Suppressor macrophage treated with lipopolysaccharide for 4 hours (primary cell): ENCODE measurements at places on chromosomes 5 and 9.

- no peak for DNase-seq
Observed at GRCh38 chr5:90844931-90845330, 286.3 kb downstream of the ADGRV1 start.

GRCh38 chr5:76547242-76547890 lies 75.8 kb downstream of the F2RL2 start:
- peak; percentile 96 for DNase-seq

DNA sequence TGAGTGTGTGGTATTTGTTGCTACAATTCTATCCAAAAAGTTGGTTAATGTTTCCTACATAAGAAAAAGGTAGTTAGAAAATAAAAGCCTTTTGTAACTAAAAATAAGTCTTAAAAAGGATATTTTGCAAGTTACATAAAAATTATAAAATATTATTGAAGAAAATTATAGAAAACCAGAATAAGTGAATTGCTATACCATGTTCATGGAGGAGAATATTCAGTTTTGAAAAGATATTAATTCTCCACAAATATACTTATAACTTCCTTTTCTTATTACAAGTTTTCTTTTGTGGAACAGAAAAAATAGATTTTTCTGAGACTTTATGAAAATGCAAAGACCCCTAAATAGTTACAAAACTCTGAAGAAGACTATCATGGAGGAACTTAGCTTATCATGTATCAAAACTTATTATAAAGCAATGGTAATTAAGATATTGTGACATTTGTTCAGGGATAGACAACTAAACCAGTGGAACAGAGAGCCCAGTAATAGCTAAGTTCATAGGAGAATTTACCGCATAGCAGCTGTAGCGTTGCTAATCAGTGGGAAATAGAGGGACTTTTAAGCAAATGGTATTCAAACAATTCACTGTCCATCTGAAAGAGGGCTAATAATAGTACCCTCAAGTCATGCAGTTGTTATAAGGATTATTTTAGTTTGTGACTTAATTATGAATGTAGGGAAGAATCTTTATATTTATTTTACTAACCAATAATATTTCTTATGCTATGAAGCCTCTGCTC lies 515.2 kb upstream of the ZNF608 start:
- DNase-seq = no peak

- no peak for DNase-seq
Observed at GRCh38 chr9:91516081-91516480, 92.4 kb upstream of the NFIL3 start.

DNA sequence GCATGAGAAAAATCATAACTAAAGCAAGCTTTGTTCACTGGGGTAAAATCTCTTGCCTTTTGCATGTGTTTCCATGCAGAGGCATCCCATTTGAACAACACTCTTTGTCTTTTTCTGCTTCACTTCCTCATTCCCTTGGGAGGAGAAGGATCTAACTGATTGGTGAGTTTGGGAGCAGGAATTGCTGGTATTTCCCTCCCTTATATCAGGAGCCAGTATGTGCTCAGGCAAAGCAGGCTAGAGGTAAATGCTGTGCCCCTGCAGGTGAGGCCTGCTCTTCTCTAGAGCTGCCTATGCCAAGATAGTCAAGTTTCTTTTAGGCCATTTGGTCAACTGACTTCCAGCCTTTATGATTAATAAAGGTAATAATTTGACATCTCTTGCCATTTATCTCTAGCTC lies 179.9 kb downstream of the COX7C start:
- no peak for DNase-seq

DNA sequence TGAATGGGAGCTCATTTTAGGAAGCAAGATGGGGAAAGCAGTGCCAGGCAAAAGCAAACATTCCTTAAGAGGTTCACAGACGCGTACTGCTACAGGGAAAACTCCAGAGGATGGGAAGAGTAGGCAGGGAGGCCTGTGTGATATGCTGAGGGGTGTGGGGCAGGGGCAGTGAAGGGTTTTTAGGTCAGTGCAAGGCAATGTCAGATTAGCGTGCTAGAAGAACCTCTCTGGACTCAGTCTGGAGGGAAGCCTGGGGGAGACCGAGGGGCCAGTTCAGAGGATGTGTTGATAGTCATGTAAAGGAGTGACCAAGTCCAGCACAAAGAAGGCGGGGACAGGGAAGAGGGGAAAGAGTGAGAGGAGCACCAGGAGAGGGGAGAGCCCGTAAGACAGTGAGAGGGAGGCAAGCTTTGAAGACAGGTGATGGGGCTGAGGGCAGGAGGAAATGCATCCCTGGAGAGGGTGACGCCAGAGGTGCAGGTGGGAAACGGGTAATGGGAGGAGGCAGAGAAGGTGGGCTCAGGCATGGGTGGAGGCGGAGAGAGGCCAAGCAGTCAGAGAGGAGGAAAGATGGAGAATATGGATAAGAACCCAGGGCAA lies 134.5 kb downstream of the MTX3 start:
- no peak for DNase-seq

DNA sequence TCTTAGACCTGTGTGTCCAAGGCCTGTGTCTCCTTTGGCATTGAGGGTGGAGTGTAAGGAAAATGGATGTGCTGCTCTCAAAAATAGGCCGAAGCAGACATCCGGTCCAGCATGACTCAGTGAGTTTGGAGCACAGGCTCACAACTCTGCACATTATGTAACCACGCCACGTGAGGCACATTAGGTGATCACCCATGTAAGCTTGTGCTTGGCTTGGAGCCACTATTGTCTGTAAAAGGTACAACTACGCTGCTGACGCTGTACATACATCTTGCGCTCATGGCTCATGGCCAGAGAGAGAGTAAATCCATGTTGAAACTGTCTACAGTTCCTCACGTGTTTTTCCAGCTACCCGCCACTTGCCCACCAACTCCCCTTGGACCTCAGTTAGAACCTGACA lies 177.5 kb downstream of the PDE4D start:
- no peak for DNase-seq

DNA sequence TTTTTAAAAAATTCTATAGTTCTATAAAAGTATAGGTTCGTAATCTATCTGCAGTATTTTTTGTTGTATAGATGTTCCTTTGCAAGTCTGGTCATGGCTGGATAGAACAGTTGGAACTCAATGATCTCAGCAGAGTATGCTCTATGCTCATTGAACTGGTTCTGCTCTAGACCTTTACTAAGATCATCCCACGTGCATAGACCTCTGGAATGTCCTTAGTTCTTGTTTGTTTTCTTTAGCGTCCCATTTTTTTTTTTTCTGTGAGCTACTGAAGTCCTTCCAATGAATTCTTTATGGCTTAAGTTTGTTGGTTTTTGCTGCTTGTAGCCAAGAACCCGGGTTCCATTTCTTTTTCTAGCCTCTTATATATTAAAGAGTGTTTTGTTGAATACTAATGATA lies 3.5 kb downstream of the TMEM38B start:
- DNase-seq = no peak

GRCh38 chr5:53900677-53901076 lies 340.2 kb downstream of the NDUFS4 start:
- no peak for DNase-seq

DNA sequence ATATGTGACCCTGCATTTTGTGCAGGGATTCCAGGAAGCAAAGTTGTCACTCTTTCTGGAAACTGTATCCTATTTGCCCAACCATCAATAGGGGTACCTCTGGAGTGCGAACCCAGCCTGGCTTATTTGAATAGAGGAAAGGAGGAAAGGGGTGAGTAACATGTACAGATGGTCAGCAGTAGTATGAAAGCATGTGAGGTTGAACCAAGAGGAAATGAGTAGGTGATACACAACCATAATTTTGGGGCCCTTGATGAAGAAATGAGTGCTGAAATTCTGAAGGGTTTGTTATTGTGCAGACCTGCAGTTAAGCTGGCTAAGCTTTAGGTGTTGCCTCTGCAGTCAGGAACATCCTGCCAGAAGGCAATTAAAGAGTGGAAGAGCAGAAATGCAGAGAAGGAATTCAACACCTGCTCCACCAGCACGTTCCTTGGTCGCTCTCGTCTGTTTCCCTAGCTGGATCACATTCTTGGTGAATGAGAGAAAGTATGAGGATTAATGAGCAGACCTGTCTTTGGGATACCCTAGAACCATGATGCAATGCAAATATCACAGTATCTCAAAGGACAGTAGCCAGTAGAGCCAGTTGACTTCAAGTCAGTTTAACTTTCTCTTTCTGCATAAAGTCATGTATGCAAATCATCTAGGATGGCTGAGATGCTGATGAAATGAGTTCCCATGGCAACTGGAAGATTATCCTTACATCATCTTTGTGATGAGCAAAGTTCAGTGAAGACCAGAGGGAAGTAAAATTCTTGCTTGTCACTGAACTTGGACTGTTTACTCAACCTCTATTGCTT lies 13.2 kb upstream of the IL12B start:
- peak; percentile 95 for DNase-seq

DNA sequence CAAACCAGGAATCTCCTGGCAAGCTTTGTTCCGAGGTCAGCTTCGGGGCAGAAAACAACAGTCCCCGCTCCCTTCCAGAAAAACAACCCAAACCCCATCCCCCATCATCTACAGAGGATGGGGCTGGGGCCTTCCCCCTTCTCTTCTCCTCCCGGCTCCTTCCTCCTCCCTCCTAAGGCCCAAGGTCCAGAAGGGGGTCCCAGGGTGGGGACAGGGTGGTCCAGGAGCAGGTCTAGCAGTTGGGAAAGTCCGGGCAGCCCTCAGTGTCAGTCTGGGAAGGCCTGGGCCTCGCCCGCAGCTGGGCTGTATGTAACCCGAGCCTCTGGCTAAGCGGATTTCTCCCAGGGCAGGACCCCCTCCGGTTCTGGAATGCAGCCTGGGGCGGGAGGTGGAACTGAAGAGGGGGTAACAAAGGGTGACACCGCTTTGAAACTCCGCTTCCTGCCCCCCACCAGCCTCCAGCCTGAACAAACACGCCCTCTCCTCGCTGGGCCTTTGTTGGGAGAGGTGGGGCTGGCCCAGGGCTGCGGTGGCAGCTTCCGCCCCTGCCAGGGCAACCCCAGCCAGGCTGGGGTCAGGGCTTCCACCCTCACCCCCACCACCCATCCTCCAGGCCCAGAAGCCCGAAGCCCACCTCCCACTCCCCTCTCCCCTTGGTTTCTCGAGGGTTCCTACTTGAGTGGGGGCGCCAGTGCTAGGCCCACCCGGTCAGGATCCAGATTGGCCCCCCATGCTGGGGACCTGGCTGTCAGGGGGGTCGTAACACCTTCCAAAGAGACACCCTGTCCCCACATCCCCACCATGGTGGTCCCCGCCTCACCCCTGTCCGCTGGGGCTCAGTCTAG lies 63.5 kb downstream of the C9orf50 start:
- no peak for DNase-seq

DNA sequence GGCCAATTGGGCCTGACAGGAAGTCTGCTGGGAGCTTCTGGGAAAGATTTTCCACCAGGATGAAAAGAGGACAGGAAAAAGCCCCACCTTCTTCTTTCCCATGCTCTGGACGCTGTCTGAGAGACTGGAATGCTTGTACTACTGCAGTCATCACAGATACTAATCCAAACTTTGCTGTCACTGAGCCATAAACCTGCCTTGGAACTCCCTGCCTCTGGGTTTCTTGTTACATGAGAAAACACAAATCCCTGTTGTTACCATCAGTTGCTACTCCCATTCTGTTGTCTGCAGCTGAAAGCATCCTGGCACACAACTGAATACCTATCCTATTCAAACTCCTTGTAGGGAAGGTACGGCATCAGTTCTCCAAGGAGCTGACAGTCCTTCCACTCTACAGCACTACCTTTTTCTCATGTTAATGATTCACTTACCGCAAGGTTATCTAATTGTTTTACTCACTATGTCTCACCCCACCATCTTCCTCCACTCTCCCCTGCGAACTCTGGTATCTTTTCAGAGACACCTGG lies 167.5 kb downstream of the CDK5RAP2 start:
- no peak for DNase-seq

DNA sequence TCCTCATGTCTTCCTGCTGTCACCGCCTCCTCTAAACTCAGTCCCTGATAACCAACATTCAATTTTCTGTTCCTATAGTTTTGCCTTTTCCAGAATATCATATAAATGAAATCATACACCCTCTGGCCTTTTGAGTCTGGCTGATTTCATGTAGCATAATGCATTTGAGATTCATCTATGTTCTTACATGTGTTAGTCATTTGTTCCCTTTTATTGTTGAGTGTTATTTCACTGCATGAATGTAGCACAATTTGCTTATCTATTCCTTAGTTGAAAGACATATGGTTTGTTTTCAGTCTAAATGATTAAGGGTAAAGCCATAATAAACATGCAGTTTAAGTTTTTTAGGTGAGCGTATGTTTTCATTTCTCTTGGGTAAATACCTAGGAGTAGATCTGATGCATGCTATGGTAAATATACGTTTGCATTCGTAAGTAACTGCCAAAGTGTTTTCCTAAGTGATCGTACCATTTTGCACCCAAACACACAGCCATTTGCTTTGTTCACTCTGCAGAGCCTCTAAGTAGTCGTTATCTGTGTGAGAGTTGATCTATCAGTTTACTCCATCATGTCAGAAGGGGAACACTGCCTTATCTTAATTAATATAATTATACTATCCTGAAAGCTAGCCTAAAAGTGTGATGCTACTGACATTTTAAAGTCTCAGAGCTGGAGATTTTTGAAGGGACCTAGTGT lies 460.8 kb downstream of the DMAC1 start:
- DNase-seq = no peak

DNA sequence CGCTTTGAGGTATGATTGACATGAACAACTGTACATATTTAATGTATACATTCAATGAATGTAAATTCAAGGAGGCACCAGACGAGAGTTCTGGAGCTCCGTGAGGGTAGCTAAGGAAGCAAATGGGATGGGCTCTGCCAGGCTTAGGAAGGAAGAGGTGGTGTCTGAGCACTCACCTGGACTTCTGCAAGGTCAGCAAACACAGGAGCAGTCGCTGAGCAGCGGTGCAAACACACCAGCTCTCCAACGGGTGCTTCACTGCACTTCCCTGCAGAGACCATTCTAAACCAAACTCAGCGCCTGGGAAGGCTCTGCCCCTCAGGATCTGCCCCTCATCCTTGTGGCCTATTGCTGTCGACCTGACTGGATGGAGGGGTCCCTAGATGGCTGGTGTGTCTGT lies 101.5 kb downstream of the COL23A1 start:
- DNase-seq = no peak

- DNase-seq = no peak
Observed at GRCh38 chr9:90034071-90034470, 429.3 kb downstream of the GADD45G start.

DNA sequence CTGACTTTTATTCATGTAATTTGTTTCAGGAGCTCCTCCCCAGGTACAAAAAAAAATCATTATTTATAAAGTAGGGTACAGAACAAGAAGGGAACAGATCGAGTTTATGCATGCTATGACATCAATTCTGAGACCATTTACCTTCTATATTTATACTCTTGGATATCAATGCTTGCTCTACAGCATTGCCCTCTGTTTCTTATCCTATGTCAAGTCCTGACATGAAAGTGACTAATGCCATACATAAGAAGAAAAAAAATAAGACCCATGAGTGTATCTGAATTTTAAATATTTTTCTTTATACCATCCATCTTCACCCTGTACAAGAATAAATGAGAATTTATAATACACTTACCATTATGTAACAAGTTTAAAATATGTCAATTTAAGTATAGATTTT lies 2016.3 kb upstream of the CDH9 start:
- DNase-seq = no peak

- peak; percentile 100 for DNase-seq
Observed at GRCh38 chr9:137223078-137223970, 1.3 kb upstream of the RNF208 start.
